ENCODE measurements at places on chromosomes 7 and 10.

DNA sequence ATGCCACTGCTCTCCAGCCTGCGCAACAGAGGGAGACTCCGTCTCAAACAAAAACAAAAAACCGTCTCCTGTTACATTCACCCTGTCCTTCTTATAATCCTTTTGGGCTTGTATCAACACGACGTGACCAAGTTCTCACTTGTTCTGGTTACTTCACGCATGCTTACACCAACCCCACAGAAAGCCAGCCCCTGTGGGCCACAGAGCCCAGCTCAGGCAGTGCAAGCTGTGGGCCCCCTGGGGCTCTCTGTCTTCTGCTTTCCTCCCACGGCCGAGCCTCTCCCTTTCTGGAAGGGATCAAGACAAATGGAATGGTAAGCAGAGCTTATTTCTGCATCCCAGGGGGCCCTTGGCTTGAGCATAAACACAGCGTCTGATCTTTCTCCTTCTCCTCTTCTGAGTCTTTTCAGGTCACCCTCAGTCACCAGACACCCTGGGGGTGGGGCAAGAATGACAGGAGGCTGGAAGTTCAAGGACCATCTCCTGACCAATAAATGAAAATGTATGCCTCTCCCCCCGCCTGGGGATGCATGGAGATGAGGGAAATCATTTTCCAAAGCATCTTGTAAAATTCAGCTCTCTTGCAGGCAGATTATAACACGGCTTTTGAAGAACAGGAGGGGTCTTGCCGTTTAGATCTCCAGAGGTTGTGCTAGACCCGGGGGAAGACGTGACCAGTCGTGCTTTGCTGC is 19.0 kb upstream of the TRIM56 start:
- DNase-seq: no peak

DNA sequence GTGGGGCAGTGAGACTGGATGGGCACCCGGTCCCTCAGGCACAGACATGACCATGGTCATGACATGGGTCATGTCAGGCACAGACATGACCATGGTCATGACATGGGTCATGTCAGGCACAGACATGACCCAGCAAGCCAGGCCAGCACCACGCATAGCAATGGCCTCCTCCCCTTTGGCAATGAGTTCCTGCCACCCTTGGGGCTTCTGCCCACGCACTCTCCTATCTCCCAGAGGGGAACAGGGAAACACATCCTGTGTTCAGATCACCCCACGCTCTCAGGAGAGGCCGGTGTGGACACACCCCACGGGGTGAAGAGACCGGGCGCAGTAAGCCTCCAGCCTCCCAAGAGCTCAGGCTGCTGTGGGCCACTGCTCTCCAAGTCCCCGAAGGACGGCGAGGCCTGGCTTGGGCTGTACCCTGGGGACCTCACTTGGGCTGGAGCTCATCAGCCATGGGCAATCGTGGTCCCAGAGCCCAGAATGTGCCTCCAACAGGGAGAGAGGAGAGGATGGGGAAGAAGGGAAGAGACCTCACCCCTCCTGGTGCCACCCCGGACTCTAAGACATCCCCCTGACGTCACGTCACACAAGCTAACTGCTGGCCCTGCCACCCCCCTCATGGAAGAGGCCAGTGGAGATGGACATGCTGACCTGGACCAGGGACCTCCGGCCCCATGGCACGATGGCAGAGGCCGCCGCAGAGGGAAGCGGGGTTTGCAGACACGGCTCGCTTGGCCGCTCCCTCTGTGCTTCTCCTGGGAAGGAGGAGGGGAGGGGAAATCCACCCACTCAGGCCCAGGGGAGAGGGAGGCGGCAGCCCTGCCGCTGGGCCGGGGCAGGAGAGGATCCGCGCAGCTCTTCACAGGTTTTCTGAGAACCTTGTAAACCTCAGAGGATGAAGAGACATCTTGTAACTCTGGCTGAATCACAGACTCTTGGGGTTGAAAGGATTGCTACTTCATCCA is 269.6 kb downstream of the ELFN1 start:
- no peak for DNase-seq

GRCh38 chr7:29574659-29575058 is 11.0 kb downstream of the PRR15 start:
- no peak for DNase-seq

DNA sequence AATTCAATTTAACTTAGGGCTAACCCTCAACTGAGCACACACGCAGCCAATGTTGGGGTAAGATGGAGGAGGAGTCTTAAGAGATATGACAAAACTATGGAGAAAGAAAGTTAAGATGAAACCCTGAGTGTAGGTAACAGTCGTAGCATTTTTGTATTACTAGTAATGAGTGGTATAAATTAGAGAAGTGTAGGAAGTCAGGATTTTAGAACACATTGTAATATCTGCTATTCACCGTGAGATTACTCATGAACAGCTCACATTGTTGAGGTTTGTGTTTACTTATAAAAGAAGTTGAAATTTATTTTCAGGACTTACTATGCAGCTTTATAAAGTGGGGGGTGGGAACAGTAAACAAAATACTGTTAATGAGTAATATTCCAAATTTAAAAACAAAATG is 107.2 kb downstream of the ARHGAP21 start:
- DNase-seq: no peak

- no peak for DNase-seq
Observed at GRCh38 chr7:106089647-106090046, 22.5 kb downstream of the SYPL1 start.

DNA sequence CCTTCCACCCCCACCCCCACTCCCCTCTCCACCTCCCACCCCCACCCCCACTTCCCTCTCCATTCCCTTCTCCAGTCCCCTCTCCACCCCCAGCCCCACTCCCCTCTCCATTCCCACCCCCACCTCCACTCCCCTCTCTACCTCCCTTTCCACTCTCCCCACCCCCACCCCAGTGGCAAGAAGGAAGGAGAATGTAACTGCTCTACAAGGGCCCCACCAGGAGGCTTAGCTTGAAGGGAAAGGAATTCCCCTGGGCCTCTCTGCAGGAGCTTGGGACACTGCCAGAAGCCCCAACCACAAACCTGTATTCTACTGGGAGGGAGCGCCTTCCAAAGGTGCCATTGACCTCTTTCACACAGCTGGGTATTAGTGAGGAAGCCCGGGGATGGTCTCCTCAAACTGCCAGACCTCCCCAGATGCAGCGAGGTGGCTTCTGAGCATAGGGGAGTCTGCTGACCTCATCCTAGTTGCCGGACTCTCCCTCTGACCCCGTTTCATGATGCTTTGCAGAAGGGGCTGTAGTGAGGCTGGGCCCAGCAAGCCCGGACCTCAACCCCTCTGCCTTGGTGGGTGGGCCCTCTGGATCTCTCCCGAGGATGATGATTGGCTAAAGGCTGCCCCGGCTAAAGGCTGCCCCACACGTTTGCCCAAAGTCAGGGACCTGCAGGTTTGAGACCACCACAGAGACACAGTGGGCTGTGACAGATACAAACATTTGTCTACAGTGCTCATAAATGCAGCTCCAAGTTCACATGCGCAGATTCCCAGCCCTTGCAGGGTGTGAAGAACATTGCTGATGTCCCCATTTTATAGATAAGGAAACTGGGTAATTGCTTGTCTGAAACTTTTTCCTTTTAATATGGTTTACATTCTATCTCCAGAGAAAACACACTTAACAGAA is 2.9 kb downstream of the DEPP1 start:
- peak; percentile 39 for DNase-seq

- DNase-seq: no peak
Observed at GRCh38 chr10:91190876-91191583, 29.4 kb upstream of the PCGF5 start.

Measured in NCI-H524 (cell line).